COR-L47 (cell line): ENCODE measurements at places on chromosomes 12 and 14.
A peak's percentile ranks its signal among the peaks of the same experiment; 100 is the strongest.

DNA sequence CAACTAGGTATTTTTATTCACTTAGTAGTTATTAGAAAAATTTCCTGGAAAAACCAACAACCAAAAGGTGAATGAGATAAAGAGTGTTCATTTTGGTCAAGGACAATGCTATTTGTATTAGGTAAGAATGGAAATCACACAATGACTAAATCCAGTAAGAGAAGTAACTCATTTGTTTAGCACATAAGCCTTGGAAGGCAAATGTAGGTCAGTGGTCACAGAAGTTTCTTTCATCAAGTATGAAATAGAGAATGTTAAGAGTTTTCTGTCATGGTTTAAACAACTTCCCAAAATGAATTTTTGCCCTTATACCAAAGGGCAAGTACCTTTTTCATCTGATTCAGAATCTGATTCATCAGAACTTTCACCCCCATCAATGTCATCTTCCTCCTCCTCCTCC lies 101.7 kb downstream of the KIF21A start:
- no peak for DNase-seq

DNA sequence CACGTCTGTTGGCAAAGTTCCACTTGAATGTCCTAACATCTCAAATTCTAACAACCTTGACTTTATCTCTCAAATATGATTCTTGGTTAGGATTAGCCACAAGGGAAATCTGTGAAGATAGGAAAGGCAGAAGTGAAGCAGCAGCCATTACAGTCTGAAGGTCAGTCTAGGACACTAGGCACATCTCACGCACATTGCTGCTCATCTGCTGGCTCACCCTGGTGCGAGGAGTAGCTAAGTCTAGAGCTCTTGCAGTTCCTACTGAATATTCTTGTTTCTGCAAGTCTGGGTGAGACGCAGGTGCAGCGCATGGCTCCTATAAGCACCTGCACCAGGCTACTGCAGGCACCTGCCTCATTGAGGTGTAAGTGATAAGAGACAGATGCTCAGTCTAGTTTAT lies 6.4 kb upstream of the SLC25A3 start:
- DNase-seq: no peak

DNA sequence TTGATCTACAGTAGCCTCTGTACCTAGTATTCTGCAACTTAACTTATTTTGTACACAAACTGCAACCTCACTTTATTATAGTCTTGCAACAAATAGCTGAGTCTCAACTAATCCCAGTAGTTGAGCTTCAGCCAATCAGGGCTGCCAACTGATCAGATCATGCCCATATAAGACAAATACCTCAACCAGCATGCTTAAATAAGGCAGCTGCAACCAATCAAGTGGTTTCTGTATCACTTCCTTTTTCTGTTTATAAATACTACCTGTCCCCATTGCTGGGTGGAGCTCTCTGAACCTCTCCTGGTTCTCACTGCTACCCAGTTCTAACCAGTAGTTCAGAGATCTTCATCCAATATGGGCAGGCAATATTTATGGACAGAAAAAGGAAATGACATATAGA lies 248.5 kb upstream of the FBXO33 start:
- no peak for DNase-seq

- DNase-seq: peak; percentile 16
Measured at GRCh38 chr12:6323340-6323994, 13.0 kb downstream of the PLEKHG6 start.

- DNase-seq: no peak
Measured at GRCh38 chr14:106210650-106211049, 684.3 kb downstream of the TMEM121 start.

- peak; percentile 5 for DNase-seq
Measured at GRCh38 chr14:87805315-87805723, 187.7 kb downstream of the GALC start.

DNA sequence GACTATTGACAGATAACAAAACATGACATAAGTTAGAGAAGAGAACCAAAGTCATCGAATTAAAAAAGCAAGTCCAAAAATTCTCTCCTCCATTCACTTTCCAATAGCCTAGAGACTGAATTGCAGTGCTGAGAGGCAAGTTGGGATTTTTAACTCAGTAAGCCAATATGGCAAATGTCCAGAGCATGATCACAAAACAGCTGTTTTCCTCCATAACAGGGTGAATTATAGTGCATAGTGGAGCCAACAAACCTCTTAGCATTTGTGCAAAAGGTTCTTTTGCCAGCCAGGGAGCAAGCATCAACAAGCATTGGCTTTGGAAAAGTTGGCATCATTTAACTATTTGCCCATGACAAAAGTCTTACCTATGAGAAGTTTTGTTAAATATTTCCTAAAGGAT lies 458.8 kb upstream of the NOVA1 start:
- no peak for DNase-seq

DNA sequence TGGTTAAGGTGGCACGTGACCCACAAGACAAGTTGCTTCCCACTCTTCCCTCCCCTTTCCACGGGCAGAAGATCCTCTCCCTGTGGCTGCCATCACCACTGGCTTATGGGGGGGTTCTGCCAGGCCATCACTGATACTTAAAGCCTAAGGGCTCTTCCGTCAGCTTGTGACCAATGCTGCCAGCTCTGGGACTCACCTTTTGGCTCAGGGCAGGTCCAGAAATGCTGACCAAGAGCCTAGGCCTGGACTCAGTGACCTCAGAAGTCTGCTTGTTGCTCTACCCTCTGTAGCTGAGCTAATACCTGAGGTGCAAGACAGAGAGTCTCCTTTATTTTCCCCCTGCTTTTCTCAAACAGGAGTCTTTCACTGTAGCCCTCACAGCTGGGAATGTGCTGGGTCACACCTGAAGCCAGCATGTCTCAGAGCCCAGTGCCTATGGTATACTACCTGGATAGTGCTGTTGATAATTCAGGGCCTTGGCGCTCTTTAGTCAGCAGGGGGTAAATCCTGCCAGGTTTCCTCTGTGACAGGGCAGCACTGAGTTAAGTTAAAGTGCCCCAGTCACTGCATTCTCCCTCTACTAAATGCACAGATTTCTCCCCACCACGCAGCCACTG lies 19.7 kb downstream of the FGD4 start:
- no peak for DNase-seq

GRCh38 chr12:107079172-107080011 lies 14.0 kb downstream of the CRY1 start:
- DNase-seq: no peak

DNA sequence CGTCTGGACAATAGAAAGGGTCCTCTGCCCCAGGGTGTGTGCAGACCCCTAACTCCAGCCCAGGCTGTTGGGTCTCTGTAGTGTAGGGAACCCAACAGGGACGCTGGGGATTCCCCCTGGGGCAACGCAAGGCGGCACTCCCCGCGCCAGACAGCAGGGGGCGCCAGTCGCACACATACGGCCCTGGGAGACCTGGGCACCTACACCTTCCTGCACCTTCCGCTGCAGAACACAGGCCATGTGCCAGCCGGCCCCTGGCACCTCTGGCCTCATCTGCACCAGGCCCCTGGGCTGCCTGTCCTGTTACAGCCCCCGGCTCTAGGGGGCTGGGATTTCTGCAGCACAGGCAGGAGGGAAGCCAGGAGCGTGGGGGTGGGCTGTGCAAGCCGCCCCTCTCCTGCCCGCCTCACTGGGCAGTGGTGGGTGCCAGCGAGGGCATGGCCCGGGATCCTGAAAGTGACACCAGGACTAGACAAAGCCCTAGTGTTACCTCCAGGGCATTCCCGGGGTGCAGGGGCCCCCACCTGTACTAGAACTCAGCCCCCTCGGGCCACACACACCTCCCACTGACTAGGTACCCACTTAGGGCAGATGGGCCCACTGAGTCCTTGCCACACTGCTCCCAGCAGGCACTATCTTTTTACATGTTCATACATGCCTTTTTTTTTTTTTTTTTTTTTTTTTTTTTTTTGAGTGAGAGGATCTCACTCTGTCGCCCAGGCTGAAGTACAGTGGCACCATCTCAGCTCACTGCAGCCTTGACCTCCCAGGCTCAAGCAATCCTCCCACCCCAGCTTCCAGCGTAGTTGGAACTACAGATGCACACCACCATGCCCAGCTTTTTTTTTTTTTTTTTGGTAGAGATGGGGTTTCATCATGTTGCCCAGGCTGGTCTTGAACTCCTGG lies 37.5 kb downstream of the CCNK start:
- peak; percentile 72 for DNase-seq

DNA sequence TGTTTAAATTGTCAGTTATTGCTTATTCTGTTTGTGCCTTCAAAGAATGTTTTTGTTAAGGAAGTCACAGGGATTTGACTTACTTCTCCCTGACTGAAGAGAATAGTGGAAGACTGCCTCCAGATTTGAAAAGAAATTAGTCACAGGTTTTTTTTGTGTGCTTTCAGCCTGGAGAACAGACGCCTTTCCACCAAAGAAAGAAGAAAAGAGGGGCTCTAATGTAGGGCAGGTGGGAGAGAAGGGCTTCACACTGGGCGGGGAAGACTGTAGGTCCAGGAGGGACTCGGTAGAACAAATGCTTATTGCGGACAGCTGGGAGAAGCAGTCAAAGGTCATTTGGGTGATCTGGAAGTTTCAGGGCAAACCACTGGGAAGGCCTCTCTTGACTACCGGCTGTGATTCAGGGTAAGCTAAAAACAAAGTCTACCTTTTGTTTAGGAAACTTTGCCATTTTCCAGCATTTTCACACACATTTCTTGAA lies 76.8 kb downstream of the SAMD4A start:
- DNase-seq: no peak

DNA sequence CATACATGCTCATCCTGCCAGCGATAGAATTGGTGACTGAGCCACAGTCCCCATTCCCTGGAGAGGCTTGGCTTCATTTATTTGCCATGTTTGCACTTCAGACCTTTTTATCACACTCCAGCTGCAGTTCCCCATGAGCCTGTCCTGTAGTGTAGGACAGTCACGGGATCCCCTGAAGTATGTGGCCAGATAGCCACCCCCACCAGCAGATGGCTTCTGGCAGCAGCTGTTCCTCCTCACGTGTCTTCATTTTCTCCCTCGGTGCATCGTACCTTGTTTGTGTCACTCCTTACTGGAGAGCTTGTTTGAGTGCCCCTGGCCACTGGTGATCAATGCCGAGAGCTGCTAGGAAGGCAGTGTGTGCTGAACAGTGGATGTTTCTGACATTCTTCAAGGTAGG lies 40.2 kb downstream of the UBE3B start:
- DNase-seq: no peak
